Activated naive CD8-positive, alpha-beta T cell treated with anti-CD3 and anti-CD28 coated beads, Interleukin-2, amount 10 ng/mL, durations not matched to agents 7 days and 5 days (primary cell): ENCODE measurements at places on chromosomes 3 and 15. TPM values are rescaled to one million over a fixed set of nuclear protein-coding genes. Genes with fewer than 3 reads are reported as not detected.

GRCh38 chr3:170189398-170190256 lies 8.1 kb upstream of the PHC3 start:
- no peak for DNase-seq

GRCh38 chr3:100537646-100538338 lies 45.4 kb downstream of the TMEM45A start:
- no peak for DNase-seq

Gene PRTG
- total RNA-seq, result not detected

GRCh38 chr3:137509354-137510045 lies 254.6 kb upstream of the SOX14 start:
- no peak for DNase-seq

Gene ZNF80
- total RNA-seq, result 5.1 TPM

Gene CD200R1
- total RNA-seq, result 11.6 TPM

Gene DAPK2
- 17.6 TPM for total RNA-seq

DNA sequence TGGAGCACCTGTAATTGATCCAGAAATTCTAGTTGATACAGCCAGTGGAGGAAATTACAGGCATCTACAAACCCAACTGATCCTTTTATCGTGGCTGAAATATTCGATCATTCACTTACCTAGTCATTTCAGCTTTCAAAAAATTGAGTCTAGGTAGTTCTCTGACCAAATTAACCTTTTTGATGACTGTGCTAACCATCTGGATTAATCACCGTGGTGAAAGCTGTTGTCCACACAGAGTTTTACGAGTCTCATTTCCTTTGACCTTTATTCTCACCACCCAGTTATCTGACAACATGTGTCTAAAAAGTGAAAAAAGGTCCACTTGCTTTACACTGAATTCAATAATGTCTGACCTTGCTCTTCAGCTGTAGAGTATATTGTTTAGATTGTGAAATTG lies 354.3 kb downstream of the AGBL1 start:
- DNase-seq, result no peak

GRCh38 chr3:99394831-99395778 lies 243.3 kb upstream of the COL8A1 start:
- no peak for DNase-seq

DNA sequence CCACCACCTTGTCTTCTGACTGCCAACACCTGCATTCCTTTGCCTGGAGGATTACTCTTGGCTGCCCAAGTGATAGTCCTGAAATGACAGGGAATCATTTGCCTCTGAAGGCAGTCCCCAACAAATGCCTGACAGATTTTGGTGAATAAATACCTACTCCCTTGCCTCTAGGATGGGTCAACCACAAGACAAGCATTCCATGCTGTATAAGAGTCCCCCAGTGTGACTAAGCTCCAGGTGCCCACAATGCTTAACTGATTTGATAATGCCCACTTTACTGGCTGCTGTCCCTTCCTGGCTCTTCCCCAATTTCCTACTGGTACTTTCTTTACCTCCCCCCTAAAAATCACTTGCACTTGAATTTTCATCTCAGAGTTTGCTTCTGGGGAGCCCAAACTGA lies 14.8 kb downstream of the THRB start:
- DNase-seq, result no peak

DNA sequence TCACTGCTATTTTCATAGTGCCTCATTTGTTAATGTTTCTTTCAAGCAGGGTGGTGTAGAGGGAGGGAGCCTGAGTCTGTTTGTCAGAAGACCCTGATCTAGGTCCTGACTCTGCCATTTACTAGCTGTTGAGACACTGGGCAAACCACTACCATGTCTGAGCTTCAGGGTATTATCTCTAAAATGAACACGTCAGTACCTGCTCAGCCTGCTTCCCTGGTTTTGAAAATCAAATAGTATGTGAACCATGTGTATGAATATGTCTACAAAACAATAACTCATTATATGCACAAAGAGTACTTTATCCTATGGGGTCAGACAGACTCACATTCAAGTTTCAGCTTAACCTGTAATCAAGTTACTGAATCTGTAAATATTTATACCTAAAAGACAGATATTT lies 25.1 kb downstream of the SYNPR start:
- no peak for DNase-seq

- DNase-seq, result no peak
Observed at GRCh38 chr15:32918547-32918946, 200.7 kb downstream of the GREM1 start.

DNA sequence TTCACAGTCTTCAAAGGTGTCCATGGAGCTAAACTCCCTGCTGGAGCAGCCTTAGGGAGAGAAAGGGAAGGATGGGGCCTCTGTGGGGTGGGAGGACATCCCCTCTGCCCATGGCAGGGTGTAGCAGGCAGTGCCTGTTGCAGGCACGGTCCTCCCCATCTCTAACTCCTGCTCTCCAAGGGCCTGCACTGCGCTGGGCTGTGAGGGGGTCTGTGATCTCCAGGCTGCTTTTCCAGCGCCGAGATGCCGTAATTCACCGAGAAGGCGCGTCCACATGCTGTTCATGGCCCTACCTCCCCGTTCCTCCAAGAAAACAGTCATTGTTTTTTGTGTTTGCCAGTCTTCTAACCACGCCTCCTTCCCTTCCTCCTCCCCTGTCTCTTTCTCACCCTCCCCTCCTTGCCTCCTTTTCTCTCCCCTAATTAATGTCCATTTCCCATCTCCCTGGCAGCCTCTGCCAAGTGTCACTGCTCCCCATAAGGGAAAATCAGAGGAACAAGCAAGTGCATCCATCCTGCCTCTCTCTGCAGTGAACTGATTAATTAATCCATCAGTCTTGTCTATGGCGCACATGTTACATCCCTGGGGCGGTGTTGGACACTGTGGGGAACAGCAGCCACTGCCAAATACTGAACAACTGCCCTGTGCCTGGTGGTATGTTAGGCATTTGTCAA lies 17.7 kb upstream of the LAMP3 start:
- DNase-seq, result no peak

- no peak for DNase-seq
Observed at GRCh38 chr15:66456211-66456610, 41.4 kb downstream of the SNAPC5 start.

Gene TWF2
- total RNA-seq, result 118 TPM

DNA sequence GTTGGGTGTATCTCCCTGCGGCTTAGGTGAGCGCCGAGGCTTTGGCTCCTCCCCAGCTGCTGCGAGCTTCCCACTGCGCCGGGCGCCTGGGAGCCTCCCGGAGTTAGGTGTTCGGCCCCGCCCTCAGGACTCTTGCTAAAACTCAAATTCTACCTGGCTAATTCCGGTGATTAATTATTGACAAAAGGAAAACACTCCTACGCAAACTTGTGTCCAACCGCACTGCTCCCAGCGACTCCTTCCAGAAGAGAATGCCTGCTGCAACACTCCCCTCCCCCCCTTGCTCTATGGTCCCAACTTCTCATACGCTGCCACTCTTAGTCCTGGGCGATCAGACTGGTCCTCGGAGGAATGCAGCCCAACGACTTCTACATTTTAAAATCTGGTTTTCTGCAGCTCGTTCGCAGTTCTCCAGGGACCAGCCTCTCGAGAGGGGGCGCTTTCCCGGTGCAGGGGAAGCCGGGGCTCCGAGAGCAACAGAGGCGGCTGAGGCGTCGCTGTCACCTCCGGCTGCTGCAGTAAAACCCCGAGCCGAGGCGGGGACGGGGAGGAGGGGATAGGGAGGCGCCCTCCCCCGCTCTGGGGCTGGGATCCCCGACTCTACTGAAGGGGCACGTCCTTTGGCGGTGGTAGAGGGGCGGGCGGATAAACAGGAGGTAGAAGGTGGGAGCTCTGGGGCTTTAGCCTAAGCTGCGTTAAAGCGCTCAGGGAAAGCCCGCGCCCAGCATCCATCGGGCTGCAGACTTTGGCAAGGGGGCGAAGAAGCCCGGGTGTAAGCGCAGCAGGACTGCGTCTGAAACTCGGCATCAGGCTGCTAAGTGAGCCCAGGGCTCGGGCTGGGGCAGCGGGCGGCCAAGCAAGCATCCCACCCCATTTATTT lies at the start of gene SPTSSB:
Gene SPTSSB, minus strand, starts transcription at position 77 of the 880 bp plus-strand sequence. CDS start 25,194 bp downstream, outside the sequence.
- peak; percentile 62 for DNase-seq

GRCh38 chr3:193317682-193318300 lies 60.8 kb downstream of the ATP13A5 start:
- no peak for DNase-seq

DNA sequence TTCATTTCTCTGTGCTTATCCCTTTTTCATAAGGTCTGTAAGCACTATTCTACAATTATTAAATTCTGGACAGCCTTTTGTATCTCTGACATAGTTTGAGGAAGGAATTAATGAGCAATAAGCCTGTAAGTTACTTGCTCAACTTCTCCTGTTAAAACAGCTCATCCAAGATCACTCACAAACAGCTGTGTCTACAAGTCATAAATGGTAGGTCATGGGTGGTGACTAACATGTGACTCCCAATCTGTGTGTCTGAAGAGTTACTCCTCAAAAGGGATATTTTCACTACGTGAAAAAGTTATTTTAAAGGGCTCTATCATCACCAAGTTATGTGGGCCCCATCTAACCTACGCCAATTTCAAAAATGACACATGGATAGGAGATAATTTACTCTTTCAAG lies 145.2 kb upstream of the CBLB start:
- DNase-seq, result no peak

Gene ULK3
- total RNA-seq, result 60.4 TPM

DNA sequence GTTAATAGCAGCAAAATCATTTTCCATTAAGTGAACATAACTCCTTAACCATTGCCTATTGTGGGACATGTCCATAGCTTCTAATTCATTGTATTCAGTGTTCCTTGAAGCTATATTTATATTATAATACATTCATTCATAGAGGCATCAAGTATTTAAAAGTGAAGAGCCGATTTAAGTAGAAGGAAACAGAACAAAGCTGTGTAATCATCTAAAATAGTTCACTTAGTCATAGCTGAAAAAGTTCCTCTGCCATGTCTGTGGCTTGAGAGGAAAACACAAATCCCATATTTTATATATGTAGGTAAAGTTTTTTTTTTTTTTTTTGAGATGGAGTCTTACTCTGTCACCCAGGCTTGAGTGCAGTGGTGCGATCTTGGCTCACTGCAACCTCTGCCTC lies 54.5 kb downstream of the TMEM108 start:
- DNase-seq, result no peak

DNA sequence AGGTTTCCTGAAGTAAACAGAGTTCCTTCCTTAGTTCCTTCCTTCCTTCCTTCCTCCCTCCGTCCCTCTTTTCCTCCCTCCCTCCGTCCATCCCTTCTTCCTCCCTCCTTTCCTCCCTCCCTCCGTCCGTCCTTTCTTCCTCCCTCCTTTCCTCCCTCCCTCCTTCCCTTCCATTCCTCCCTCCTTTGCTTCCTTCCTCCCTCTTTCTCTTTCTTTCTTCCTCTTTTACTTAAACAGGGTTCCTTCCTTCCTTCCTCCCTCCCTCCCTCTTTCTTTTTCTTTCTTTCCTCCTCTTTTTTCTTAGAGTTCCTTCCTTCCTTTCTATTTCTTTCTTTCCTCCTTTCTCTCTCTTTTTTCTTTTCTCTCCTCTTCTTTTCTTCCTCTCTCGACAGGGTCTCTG lies 35.2 kb downstream of the ATR start:
- no peak for DNase-seq

DNA sequence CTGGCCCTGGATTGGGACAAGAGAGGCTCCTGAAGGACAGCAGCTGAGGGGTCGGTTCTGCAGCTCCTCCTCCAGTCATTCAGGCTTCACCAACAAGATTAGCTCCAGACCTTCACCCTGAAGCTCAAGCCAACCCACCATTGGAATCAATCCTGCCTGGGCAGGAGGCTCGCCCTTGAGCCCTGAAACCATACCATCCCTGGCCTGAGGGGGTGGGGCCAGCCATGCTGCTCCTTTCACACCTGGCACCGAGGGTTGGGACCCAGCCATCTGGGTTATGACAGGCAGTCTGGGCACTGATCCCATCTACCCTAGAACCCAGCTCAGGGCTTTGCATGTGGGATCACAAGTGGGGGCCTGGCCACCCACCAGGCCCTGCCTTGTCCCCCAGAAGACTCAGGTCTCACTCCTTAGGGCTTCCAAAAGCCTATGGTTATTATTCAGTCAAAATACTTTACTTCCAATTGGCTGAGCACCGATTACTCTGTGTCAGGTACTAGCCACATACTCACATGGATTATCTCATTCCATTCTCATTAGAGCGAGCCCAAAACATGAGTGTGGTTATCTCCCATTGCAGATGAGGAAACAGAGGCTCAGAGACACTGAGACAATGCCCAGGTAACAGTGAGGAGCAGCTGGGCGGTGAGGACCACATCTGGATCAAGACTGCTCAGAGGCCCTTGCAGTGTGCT lies 3.1 kb downstream of the ABHD14B start:
- DNase-seq, result no peak

DNA sequence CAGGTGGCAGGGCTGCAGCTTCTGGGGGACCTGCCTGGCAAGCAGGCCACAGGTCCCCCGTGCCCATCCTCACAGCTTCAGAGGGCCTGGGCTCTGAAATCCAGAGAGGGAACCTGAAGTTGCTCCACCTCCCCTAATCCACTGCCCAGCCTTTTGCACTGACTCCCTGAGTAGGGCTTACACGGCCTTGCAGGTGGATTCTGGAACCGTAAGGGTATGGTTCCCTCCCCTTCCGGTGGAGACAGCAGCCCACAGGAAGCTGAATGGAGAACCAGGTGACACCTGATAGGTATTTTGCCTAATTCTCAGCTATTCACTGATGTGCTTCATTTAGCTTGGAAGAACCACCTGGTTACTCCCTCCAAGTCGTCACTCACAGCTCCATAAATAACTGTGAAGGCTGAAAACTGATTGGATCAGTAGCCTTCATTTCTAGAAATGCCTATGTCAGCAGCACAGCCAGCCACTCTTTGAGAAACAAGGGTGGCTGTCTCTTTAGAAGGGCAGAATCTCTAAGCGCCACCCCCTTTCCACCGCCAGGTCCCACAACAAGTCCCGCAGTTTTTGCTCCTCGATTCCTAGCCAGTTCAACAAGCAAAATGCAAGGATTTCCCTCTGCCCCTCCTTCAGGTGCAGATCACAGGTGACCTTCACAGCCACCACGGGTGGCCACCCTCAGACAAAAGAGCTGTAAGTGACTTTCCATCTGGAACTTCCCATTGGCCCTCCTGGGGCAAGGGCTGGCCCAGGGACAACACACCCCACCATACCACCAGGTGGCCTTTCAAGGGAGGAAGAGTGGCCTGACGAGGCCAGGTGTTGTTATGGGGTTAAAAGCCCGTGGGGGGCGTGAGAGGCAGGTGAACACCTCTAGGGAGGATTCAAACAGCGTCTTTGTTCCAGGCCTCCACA lies 112.9 kb downstream of the SEC22A start:
- DNase-seq, result no peak

DNA sequence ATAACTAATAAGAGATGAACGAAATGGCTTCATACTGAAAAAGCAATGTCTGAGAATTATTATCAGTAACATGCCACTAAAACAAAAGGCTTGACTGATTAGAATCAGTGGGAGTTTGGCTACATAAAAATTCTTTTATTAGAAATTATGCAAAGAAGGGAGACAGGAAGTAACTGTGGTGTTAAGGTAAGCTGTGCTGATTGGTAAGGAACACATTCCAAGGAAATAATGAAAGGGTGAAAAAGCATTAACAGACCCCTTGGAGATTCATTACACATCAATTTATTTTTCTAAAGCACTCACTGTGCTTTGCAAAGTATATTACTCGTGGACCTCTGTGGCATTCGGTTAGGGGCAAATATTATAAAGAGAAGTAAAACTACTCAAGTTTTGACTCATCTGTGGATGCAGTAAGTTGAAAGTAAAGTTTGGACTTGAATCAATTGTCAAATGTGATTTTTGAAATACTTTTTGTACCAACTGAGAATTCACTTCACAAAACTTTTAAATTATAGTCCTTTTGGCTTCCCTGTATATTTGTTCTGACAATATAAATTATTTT lies 176.1 kb upstream of the ZPLD1 start:
- no peak for DNase-seq
